ENCODE measurements at places on chromosomes 1 and 21.

- DNase-seq: no peak
These were observed 295.9 kb downstream of the TPR start for GRCh38 chr1:186079084-186079684.

- DNase-seq: no peak
These were observed 266.1 kb upstream of the NRIP1 start for GRCh38 chr21:15330872-15331271.

DNA sequence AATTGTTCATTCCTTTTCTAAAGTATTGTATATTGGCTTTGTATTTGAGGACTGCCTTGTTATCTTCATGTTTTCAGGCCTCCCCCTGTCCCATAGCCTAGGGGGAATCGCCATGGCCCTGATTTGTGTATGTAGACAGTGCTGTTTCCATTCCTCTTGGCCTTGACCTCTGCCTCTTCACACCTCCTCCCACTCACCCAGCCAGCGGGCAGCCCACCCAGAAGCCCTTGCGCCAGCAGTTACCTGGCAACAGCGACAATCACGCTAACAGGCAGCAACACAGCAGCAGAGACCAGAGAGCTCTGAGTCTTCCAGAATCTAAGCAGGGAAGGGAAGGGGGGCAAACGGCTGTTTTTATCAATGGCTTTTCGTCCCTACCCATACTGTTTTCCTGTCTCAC, 50.0 kb upstream of the NPL start:
- no peak for DNase-seq

DNA sequence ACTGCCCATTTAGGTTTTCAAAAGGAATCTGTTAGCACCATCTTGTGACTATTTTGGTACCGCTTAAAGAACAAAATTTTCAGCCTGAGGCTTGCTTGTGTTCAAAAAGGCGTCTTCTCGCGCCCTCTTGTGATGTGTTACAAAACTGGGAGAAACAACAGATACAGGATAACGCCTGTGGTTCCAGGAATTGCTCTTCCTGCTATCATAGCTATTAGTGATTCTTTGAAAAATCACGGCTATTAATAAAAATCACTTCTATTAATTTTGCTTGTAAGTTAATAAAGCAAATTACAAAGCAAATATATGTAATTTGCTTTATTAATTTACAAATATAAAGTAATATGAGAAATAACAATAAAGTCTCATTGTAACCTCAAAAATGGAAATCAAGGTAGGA, 82.2 kb upstream of the ABCD3 start:
- peak; percentile 41 for DNase-seq

- DNase-seq: no peak
These were observed 36.3 kb upstream of the COL6A1 start for GRCh38 chr21:45945066-45945867.

- peak; percentile 21 for DNase-seq
These were observed 49.8 kb downstream of the GREM2 start for GRCh38 chr1:240562111-240562590.

DNA sequence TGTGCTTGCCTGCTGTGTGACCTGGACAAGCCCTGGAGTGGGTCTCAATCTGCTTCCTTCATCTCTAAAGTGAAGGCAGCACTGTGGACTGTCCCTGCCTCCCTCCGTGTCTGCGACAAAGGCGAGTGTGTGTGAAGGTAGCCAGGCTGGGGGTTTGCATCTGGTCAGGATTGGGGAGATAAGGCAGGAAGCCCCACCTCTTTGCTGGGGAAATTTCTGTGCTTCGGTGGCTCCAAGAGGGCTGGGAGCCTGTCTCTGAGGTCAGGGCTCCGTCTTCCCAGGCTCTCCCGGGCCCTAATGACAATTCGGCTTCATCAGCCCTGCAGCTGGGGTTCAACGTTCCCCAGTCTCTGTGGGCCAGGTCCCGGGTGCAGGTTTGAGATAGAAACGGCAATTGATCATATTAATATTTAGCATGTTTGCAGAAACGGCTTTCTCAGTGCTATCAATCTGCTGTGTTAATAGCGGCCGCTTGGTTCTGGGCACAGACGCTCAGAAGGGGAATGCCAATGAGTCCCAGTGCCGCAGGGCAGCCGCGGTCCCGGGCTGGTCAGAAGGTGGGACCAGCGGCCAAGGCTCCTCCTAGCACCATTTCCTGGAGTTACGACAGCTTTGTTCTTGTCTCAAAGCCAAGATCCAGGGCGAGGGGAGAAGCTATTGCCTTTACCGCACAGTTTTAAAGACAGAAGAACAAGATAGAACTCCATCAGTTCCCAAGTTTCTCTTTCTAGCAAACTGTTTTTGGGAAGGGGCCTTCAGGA, 105.7 kb downstream of the PRDM16 start:
- peak; percentile 88 for DNase-seq

All from AG08396 (cell line).